ENCODE measurements at places on chromosomes 5 and 9.

DNA sequence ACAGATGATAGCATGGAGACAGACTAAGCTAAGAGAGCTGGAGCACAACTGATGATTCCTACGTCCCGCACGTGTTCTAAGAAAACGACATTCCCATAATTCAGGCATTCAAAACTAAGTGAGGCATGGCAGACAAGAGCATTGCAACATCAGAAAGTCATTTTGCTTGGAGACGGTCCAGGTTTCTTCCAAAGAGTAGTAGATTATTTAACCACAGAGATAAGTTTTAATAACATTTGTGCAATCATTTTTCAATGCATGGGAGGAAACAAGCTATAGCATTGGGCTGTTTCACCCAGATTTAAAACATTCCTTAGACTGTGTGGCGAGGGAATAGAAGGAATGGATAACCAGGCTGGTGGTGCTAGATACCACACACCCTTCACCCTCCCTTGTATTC is 117.2 kb downstream of the APBA1 start:
- DNase-seq = peak; percentile 14

- peak; percentile 84 for DNase-seq
Observed at GRCh38 chr5:75089137-75089536, 36.8 kb upstream of the GCNT4 start.

- no peak for DNase-seq
Observed at GRCh38 chr5:151104795-151105194, 24.0 kb upstream of the TNIP1 start.

- DNase-seq = no peak
Observed at GRCh38 chr5:174655351-174655750, 69.0 kb upstream of the MSX2 start.

DNA sequence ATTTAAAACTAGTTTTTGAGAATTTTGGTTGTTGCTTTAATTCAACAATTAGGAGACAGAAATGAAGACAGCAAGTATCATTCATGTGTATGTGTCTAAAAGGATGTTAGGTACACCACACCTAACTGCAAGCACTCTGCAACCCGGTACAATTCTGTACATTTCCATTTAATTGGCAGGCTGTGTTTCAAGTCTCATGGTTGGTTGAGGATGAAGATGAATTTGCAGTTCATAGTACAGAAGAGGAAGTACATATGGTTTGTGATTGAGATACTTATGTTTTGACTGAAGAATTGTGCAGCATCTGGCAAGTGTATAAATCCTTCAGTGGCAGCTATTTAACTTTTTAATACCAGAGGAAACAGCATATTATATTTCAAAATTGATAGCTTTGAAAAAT is 628.7 kb upstream of the ZNF608 start:
- no peak for DNase-seq

GRCh38 chr5:179679014-179679674 is 1.7 kb downstream of the CBY3 start:
- peak; percentile 37 for DNase-seq

DNA sequence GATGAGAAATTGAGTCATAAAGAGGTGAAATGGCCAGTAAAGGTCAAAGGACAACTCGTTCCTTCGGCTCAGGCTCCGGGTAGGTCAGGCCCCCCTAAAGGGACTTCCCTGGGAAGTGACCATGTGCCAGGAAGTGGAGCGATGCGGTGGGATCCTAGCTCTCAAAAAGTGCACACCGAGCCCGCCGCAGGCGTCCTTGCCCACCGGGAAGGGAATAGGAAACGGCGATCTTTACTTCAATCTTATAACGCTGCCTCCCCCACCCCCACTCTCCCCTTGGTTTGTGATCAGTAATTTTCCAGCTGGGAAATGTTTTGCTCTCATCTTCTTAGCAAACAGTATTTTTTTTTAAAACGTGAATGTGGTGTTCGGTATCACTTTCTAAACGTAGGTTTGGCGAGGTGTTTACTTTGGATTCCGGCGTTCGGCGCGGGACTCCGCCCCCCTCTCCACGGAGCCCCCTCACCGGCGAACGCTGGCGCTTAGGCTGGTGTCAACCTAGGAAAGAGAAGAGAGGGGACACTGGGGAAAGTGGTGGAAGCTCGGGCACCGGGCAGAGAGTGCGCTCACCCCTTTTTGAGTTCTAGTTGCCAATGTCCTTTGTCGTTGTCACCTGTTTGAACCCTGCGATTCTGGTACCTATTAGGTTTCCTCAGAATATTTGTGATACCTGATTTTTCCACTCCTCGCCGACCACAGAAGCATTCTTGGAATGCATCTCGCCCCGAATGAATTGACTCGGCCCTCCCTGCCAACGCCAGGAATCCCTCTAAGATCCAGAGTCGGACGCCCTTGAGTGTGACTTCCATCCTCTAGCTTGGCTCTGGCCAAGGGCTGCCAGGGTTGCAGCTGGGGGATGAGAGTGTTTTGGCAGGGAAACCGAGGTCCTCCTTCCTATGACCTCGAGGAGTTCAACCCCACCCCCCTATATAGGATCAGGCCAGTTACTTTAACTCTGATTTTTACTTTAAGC is 1.8 kb upstream of the KLF4 start:
- DNase-seq = no peak

DNA sequence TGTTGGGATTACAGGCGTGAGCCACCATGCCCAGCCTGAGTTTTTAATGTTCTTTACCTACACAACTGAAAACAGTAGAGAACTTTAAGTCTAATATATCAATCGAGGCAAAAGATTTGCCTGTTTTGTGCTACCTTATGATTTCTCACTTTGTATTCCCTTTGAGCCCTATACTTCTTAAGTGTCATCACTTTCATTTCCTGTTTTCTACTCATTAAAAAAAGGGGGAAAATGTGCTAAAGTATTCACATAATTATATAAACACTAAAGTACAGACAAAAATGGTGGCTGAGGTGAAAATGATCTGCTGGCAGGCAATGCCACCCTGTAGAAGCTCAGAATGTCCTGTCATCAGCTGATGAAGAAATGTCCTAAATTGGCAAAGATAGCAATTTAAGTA is 23.6 kb downstream of the ATG10 start:
- no peak for DNase-seq
